Renal cortical epithelial cell (primary cell): ENCODE measurements at places on chromosomes 2 and 18. TPM values are rescaled to one million over a fixed set of nuclear protein-coding genes. Genes with fewer than 3 reads are reported as not detected.

NLRC4 gene
- not detected in 2 replicates for total RNA-seq

GNAL gene
- total RNA-seq, result 0.87 and 0.94 TPM in 2 replicates

RBM45 gene
- total RNA-seq, result 22.1 and 24.0 TPM in 2 replicates

TMSB10 gene
- 4,859 and 12,113 TPM in 2 replicates for total RNA-seq

EIPR1 gene
- 43.3 and 70.8 TPM in 2 replicates for total RNA-seq

VSNL1 gene
- total RNA-seq, result 0.05 TPM in 1 of 2 replicates, not detected in the other

PPP1R1C gene
- total RNA-seq, result 1.9 and 3.5 TPM in 2 replicates

REG3G gene
- total RNA-seq, result not detected in 2 replicates

GEN1 gene
- 11.7 and 16.1 TPM in 2 replicates for total RNA-seq

MALT1 gene
- total RNA-seq, result 251 and 297 TPM in 2 replicates
